ENCODE measurements at places on chromosomes 5 and 9. TPM values are rescaled to one million over a fixed set of nuclear protein-coding genes. Genes with fewer than 3 reads are reported as not detected.

The ECSCR gene
- total RNA-seq = 0.12 TPM

The TAF11L5 gene
- not detected for total RNA-seq

The CFAP90 gene
- total RNA-seq = not detected

The MARVELD2 gene
- 13.1 TPM for total RNA-seq

The IL3 gene
- total RNA-seq = not detected

The TGFBI gene
- total RNA-seq = 371 TPM

DNA sequence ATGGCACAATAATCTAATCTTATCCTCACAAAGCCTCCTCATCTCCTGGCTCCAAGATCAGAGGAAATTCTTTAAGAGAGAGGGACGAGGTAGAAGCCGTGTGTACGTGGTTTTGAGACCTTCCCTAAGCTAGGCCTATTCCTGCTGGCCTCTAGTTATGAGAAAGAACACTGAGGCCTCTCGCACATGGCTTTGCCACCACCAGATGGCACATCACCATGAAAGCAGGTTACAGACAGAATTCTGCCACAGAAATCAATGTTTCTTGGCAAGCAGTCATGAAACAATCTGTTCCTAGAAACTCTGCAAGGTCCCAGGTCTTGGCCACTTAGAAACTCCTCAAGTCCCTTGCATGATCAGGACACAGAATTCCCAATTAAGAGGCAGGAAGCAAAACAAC, 268.2 kb upstream of the TAS2R1 start:
- no peak for DNase-seq

DNA sequence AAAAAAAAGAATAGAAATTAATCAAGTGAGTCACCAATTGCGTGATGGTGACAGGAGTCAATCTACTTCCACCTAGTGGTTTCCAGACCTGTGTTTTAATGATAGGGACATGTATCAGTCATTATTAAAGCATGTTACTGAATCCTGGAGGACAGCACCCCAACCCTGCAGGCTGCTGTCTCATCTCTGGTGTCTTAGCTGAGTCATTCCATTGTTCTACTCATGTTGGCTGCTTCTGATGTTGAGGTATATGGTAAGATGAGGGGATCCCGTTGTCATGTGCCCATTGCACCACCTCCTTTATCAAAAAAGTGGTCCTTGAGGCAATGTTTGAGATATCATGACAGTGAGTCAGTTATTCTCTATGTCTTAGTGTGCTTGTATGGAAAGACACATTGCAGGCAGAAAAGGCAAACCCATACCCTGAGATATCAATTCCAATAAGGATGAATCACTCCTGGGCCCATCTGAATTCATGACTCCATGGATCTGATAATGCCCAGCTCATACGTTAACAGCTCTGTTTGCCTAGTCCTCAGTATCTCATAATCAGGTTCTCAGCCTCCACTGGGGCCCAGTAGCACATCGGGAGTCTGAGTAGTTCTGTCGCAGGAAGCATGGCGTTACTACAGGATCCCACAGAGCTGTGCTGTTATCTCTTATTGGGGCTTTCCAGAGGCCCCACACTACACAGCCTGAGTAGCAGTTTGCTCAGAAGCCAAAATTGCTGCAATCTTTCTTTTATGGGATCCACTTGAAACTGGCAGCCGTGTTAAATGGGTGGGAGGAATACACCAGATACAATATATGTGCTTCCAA, 31.2 kb downstream of the HMGCS1 start:
- no peak for DNase-seq

DNA sequence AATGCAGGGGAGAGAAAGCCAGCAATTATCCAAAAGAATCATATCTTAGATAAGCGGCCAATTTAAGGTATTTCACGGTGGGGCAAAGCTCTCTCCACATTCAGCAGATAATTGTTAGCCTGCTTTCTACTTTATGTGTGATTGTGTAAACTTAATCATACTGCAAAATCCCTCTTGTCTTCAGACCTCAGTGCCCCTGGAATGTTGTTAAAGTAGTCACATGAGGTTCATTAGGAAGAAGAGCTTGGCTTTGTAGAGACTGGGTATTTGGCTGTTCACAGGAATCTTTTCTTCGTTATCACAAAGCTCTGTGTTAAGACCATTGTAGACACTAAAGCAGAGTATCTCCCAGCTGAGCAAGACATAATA, 127.0 kb downstream of the RFK start:
- DNase-seq = peak; percentile 23

- no peak for DNase-seq
Measured at GRCh38 chr9:83572524-83572923, 34.3 kb upstream of the FRMD3 start.

GRCh38 chr9:18596920-18597319, 123.0 kb downstream of the ADAMTSL1 start:
- DNase-seq = no peak

- peak; percentile 60 for DNase-seq
Measured at GRCh38 chr9:132042324-132042723, 37.3 kb downstream of the MED27 start.

GRCh38 chr5:18152671-18153070, 518.4 kb downstream of the TAF11L14 start:
- no peak for DNase-seq

DNA sequence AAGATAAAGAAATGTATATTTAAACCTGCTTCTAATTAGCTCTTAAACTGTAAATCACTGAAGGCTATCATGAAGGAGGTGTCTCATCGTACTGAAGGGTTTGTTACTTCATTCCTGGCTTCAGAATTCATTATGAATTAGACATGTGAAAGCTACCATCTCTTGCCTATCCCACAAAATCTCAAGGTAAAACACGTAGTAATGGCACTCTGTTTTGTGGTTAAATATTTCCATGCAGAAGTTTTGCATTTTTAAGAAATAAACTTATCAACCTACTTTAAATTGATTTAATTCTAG, 490.7 kb upstream of the NUDT12 start:
- DNase-seq = no peak

DNA sequence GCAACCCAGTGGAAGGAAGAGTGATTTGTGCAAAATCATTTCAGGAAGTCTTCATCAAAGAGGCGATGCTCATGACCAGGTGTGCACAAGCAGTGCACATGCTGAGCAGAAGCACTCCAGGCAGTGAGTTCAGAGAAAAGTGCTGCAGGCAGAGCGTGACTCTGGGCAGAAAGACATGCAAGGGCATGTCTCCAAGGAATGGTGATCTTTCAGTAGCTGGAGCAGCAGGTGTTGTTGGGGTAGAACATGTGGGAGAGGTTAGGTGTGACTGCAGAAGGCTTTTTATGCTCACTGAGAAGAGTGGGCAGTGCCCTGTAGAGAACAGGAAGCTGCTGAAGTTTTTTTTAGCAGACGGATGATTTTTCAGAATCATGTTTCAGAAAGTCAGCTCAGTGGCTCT, 545.4 kb upstream of the TLE4 start:
- no peak for DNase-seq

- peak; percentile 32 for DNase-seq
Measured at GRCh38 chr5:170885809-170886208, 24.0 kb downstream of the RANBP17 start.

DNA sequence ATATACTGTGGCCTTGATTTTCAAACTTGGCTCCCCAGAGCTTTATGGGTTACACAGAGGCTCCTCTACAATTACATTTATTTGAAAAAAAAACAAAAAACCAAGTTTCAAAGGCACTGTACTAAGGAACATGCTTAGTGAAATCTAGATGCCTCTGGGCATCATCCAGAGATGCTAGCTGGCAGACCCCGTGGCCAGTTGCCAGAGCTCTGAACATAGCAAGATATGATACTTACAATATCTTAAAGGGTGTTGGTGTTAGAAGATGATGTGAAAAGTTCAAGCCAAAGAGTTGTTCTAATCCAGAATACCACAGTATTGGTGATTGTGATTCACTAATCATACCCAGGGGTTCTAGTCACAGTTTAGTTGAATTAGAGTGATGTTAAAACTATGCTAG, 87.8 kb downstream of the JAK2 start:
- DNase-seq = no peak

GRCh38 chr9:129141066-129142041, 30.1 kb downstream of the PTPA start:
- peak; percentile 87 for DNase-seq
